ENCODE measurements at places on chromosomes 7 and 10.
A peak's percentile ranks its signal among the peaks of the same experiment; 100 is the strongest.

- H3K27me3 ChIP-seq: no peaks in the 10 kb centered on the region
- no peak overlapping the region for H3K4me3 ChIP-seq
- no peak overlapping the region for H3K27ac ChIP-seq
- H3K4me1 ChIP-seq: no peaks in the 10 kb centered on the region
- no peaks in the 10 kb centered on the region for H3K36me3 ChIP-seq
These were observed 520.2 kb downstream of the PTPRN2 start for GRCh38 chr7:158067219-158067930.

DNA sequence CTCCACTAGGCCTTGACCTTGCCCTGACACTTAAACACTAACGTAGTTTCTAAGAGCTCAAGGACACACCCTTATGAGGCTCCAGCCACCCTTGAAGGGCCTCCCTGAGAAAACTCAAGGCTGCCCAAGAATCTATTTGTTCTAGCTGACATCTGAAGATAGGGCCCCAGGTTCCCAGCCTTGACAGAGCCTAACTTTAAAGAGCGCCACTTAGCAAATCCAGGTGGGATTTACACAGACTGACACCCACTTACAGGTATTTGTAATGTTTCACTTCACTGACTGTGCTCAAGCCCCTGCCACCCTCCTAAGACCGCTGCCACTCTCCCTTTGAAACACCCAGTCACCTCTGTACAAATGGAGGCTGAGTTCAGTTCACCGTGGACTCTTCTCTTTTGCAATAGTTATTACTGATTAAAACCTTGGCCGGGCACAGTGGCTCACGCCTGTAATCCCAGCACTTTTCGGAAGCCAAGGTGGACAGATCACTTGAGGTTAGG, 90.4 kb downstream of the SVOPL start:
- H3K27me3 ChIP-seq: no peaks in the 10 kb centered on the region
- no peak for DNase-seq
- H3K4me1 ChIP-seq: no peaks in the 10 kb centered on the region
- no peak overlapping the region for H3K4me3 ChIP-seq
- no peaks in the 10 kb centered on the region for H3K36me3 ChIP-seq
- no peak overlapping the region for H3K27ac ChIP-seq

DNA sequence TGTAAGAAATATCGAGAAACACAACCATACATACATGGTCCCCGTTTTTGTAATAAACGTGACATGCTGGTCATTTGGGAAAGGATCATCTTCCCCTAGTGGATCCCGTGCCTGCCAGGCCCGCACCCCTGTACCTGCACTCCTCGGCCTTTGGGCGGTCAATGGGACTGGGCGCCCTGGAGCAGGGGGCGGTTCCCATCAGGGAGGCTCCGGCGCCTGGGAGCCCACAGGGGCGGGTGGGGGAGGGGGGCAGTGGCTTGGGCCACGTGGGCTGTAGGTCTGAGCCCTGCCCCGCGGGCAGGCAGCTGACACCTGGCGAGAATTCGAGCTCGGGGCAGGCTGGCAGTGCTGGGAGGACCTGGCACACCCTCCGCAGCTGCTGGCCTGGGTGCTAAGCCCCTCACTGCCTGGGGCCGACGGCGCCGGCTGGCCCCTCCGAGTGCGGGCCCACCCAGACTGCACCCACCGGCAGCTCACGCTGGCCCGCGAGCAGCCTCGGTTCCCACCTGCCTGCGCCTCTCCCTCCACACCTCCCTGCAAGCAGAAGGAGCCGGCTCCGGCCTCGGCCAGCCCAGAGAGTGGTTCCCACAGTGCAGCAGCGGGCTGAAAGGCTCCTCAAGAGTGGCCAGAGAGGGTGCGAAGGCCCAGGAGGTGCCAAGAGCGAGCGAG, 361.6 kb upstream of the GRM3 start:
- no peak overlapping the region for H3K27ac ChIP-seq
- no peaks in the 10 kb centered on the region for H3K27me3 ChIP-seq
- DNase-seq: no peak
- no peaks in the 10 kb centered on the region for H3K4me1 ChIP-seq
- no peak overlapping the region for H3K4me3 ChIP-seq
- H3K36me3 ChIP-seq: no peaks in the 10 kb centered on the region

- no peak for DNase-seq
- no peak overlapping the region for H3K27ac ChIP-seq
- H3K27me3 ChIP-seq: no peaks in the 10 kb centered on the region
- H3K4me1 ChIP-seq: peaks cover 9% of the 10 kb centered on the region
- no peak overlapping the region for H3K4me3 ChIP-seq
These were observed 109.9 kb downstream of the SLC25A13 start for GRCh38 chr7:96211954-96212353.

GRCh38 chr7:30931161-30931928, 19.7 kb downstream of the AQP1 start:
- DNase-seq: peak; percentile 37
- H3K27ac ChIP-seq: no peak overlapping the region
- H3K27me3 ChIP-seq: no peaks in the 10 kb centered on the region
- no peaks in the 10 kb centered on the region for H3K4me1 ChIP-seq

DNA sequence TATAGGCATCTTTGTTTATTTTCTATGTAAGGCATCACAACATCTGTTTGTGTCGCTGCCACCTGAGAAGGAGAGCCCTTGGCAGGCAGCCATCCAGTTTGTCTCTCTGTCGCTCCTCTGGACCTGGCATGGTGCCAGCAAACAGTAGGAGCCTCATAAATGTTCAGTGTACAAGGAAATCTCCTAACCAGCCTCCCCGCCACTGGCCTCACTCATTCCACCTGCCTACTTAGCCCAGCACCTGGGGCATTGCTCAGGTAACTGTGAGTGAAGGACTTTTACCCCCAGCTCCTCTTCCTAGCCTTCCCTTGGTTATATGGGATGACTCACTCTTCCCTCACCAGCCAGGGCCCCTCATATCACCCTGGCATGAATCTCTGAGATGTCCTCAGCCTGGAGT, 61.7 kb upstream of the NPTX2 start:
- H3K4me1 ChIP-seq: no peaks in the 10 kb centered on the region
- H3K27me3 ChIP-seq: no peaks in the 10 kb centered on the region
- H3K27ac ChIP-seq: no peak overlapping the region
- no peak for DNase-seq

DNA sequence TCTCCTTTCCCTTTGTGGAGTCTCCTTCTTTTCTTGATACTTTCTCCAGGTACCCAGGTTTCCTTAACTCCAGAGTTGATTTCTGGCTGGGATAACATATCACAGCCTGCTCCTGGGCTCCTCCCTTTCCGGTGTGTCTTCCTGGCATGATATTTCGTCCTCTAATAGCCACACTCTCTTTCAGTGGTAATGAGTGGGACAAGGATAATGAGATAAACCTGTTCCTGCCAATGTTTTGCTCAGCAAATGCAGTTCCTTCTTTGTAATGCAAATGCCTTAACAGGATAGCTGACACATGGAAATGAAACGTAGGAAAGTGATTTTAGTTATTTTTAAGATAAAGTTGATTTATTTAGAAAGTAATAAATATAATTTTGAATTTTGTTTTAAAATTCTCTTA, 168.6 kb downstream of the NRP1 start:
- no peaks in the 10 kb centered on the region for H3K36me3 ChIP-seq
- no peaks in the 10 kb centered on the region for H3K4me1 ChIP-seq

DNA sequence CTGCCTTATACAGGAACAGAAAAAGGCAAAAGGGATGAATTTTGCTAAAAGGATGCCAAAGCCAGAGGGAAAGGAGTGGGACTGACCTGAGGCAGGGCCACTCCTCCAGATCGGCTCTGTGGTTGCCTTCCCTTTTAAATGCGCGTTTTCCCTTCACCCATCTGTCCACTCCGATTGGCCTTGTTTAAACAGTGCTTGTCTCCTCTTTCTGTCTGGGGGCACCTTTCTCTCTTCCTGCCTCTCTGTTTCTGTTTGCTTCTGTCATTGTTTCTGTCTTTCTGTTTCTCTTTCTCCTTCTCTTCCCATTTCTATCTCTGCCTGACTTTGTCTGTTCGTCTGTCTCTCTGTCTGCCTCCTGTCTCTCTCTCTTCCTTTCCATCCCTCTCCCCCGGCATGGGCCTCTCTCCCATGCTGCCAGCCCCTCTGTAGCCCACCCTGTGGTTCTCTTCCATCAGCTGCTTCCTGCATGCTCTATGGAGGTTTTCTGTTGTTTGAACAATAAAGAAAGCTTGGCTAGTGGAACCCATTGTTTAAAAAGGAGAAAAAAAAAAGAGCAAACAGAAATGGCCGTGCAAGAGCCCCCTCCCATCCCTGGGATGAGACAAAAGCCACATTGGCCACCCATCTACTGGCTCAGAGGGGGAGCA, 29.5 kb upstream of the HSPB1 start:
- DNase-seq: no peak
- H3K27me3 ChIP-seq: no peaks in the 10 kb centered on the region
- no peaks in the 10 kb centered on the region for H3K36me3 ChIP-seq
- H3K27ac ChIP-seq: no peak overlapping the region
- no peak overlapping the region for H3K4me3 ChIP-seq

- no peak overlapping the region for H3K27ac ChIP-seq
- peaks cover 6% of the 10 kb centered on the region for H3K36me3 ChIP-seq
- no peak overlapping the region for H3K4me3 ChIP-seq
- H3K27me3 ChIP-seq: no peaks in the 10 kb centered on the region
- no peak for DNase-seq
- peaks cover 15% of the 10 kb centered on the region for H3K4me1 ChIP-seq
These were observed 1.2 kb downstream of the NFKB2 start for GRCh38 chr10:102396730-102397151.

DNA sequence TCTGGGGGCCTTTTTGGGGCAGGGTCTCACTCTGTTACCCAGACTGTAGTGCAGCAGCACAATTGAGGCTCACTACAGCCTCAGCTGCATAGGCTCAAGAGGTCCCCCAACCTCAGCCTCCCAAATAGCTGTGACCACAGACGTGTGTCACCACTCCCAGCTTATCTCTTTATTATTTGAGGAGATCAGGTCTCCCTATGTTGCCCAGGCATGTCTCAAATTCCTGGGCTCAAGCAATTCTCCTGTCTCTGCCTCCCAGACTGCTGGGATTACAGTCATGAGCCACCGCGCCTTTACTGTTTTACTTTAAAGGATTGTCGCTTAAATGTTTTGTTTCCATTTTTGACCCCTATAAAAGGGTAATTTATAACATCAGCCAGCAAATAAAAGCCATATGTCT, 502.6 kb upstream of the AUTS2 start:
- DNase-seq: no peak
- H3K27me3 ChIP-seq: no peaks in the 10 kb centered on the region
- no peak overlapping the region for H3K4me3 ChIP-seq
- H3K4me1 ChIP-seq: no peaks in the 10 kb centered on the region
- H3K36me3 ChIP-seq: no peaks in the 10 kb centered on the region

DNA sequence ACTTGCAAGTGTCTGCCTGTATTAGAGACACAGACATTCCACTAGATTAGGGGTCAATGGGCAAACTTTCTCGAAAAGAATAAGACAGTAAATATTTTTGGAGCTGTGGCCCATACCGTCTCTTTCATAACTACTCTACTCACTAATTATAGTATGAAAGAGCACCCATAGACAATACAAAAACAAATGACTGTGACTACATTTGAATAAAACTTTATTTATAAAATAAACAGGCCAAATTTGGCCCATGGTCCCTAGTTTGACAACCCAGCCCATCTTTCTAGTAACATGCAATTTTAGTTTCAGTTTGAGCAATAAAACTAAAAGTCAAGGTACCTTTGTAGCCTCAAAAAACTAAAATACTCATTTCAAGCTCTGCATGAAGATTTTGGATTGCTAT, 294.6 kb downstream of the PARD3 start:
- no peak overlapping the region for H3K27ac ChIP-seq
- H3K36me3 ChIP-seq: no peaks in the 10 kb centered on the region
- DNase-seq: no peak
- H3K4me1 ChIP-seq: no peaks in the 10 kb centered on the region
- H3K27me3 ChIP-seq: no peaks in the 10 kb centered on the region

DNA sequence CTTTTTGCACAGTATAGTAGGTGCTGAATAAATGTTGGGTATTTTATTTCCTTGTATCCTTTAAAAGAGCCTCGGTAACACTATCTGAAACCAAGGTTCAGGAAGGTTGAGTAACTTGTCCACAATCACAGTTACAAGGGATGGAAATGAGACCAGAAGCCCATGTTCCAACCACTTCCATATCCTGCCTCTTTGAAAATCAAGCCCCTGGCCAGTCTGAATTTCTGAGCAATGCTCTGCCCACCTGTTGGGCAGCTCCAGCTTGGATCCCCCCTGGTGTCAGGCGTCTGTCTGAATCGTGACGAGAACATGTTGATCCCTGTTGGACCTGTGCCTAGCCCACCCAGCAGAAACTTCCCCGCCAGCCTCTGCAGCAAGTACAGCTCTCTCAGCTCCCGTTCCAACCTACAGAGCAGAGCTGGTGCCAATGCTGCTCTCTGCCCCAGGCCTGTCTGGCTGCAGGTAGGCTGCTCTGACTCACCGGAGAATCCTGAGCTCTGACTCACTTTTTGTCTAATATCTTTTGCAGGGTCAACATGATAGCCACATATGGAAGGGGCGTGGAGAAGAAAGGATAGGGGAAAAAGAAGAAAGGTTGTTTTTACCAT, 595.5 kb downstream of the INHBA start:
- no peaks in the 10 kb centered on the region for H3K4me1 ChIP-seq
- no peak overlapping the region for H3K27ac ChIP-seq
- no peaks in the 10 kb centered on the region for H3K27me3 ChIP-seq
- no peak for DNase-seq
- H3K4me3 ChIP-seq: no peak overlapping the region

DNA sequence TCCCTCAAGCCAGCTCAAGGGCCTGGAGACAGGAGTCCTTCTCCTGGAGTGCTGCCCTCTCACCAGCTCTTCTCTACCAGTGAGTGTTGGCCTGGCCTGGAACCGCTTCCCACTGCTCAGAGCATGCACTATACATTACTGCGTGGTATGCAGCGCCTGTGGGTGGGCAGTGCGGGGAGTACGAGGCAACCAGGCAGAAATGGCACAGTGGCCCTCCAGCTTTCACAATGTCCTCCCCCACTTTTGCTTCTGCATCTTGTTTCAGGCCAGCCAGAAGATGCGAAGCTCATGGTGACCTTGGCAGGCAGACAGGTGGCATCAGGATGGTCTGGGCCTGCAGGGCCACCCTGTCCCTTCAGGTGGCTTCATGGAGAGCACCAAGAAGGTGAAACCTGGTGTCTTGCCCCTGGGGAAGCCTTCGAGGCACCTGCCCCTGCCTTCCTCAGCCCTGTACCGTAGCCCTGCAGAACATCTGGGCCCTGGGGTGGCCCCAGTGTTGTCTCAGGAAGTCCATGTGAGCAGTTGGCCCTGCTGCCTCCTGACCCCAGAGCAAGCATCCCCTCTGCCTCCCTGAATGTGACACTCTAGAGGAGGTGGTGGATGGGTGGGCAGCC, 35.8 kb downstream of the RASGEF1A start:
- H3K27me3 ChIP-seq: peaks cover 40% of the 10 kb centered on the region
- H3K4me3 ChIP-seq: no peak overlapping the region
- no peak for DNase-seq
- no peaks in the 10 kb centered on the region for H3K36me3 ChIP-seq
